ENCODE measurements at places on chromosomes 3 and 15. TPM values are rescaled to one million over a fixed set of nuclear protein-coding genes. Genes with fewer than 3 reads are reported as not detected.

PLSCR2 gene
- total RNA-seq, result not detected

RHOV gene
- total RNA-seq, result not detected

GPR160 gene
- total RNA-seq, result 1.00 TPM

PRSS50 gene
- total RNA-seq, result not detected

KLF15 gene
- total RNA-seq, result 8.8 TPM

IL12A gene
- total RNA-seq, result 1.1 TPM

KY gene
- total RNA-seq, result under 0.01 TPM

GLDN gene
- not detected for total RNA-seq

ISL2 gene
- total RNA-seq, result not detected

Data from melanocyte of skin (primary cell).